PC-3 (cell line): ENCODE measurements at places on chromosomes 6 and 20.

DNA sequence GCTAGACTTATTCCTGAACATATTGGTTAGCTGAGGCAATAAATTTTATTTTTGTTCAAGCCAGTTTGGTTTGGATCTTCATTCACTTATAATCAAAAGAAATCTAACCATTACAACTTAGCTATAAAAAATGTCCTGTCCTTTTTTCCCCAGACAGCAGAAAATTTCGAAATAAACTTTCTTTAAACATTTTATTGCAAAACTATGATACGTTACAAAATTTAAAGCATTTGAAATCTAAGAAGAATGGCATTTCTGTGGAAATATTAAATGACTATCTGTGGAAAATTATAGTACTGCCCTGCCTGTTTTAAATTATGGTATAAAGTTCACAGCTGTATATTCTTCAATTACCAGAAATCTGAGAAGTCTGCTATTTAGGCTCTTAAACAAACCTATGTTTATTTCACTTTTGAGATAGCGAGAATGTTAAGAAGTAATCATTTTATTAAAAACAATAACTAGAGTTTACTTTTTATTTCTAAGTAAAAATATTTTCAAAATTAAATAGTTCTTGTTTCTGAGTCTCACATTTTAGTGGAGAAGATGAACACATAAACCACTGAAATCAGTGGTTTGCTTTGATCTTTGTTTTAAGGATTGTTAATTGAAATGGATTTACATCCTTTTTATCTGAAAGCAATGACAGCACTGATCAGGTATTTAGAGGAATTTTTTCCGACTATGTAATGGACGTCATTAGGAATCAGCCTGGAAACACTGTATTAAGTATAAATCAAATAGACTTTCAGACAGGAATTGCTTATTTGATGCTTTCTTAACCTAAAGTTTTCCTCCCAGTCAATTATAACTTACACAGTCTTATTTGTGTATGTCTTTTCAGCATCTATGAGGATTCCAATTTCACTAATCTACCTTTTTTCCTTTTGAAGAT lies 553.7 kb downstream of the COL12A1 start:
- DNase-seq = no peak

DNA sequence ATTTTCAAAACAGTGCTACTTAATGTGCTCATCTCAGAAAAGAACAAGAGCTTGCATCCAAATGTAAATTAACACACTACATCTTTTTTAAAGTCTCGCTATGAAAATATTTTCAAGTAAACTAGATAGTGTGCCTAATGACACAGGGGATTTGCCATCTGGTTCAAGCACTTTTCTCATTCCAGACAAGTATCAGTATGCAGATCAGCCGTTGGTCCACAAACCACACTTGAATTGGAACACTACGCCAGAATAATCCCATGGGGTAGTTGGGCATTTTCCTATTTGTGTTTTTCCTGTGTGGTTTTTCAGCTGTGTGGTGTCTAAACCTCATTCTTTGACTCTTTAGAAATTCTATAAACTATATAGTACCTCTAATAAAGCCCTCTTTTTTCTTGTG lies 256.2 kb downstream of the EPHA7 start:
- DNase-seq = no peak

DNA sequence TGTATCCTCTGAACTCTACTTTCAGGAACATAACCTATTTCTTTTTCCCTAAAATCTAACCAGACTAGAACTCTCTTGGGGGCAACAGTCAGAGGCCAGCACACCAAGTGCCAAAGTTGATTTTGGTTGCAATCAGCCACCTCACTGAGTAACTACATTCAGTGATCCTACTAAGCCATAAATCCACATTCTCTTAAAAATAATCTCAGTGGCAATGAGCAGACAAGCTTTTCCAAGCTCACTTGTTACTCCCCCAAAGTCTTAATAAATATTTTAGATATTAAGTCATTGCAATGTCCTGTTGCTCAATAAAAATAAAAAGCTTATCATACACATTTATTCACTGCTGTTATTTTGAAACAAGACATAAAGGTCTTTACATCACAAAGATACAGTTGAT lies 9.8 kb downstream of the RGS17 start:
- no peak for DNase-seq

- no peak for DNase-seq
Observed at GRCh38 chr20:57315083-57315975, 14.3 kb upstream of the SPO11 start.

DNA sequence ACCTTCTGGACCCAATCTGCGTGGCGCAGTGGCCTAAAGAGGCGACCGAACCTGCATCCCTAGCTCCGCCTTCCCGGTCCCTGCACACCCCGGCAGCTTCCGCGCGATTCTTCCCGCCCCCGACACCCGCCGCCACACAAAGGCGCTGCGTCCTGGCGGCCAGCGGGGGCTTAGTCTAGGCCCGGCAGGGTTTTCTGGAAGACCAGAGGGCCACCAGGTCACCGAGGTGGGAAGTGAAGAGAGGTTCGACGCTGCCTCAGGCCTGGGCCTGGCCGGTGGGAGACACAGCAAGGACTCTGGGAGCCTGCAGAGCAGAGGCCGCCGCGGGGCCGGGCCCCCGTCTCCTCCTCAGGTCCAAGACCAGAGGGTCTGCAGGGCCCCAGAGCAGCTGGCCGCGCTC lies 154.9 kb downstream of the OR2B2 start:
- no peak for DNase-seq

GRCh38 chr6:145963216-145964068 lies 716 bp downstream of the SHPRH start:
- DNase-seq = peak; percentile 20

DNA sequence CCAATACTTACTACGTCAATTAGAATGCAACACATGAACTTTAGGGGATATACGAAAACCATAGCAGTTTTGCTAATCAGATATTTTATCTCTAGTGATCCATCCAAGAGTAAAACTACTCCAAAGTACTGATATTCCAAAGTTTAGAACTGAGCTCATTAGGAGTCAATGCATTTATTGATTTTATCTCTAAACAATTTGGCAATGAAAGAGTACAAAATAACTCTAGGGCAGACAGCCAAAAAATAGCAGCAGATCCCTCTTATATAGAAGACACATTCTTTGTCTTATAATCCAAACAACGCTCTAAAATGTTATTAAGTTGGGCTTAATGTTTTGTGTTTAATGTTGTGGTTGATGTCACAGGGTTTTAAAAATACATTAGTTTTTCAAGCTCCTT lies 923.9 kb upstream of the MAN1A1 start:
- no peak for DNase-seq
